Glomerular endothelial cell (primary cell): ENCODE measurements at places on chromosomes 5 and 9. TPM values are rescaled to one million over a fixed set of nuclear protein-coding genes. Genes with fewer than 3 reads are reported as not detected.

DNA sequence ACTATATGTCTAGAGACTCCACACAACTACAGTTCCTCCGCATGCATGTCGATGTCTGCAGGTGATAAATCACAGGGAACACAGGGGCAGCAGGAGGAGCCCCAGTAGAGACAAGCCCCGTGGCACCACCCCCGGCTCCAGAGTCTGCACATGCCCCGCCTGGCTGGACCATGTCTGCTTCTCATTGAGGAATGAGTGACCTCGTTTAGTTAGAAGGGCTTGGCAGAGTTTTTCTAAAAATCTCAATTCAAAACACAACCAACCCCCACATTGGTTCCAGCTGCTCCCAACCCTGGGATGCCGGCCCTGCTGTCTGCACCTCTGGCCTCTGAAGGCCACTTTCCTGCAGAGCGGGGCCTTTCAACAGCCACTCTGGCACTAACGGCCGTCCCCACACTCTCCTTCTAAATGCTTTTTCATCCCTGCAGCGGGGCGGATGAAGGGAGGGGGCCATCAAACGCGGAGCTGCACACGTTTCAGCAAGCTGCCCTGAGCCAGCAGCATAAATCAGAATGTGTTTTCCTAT, 106.3 kb downstream of the ROR2 start:
- no peak for DNase-seq

DNA sequence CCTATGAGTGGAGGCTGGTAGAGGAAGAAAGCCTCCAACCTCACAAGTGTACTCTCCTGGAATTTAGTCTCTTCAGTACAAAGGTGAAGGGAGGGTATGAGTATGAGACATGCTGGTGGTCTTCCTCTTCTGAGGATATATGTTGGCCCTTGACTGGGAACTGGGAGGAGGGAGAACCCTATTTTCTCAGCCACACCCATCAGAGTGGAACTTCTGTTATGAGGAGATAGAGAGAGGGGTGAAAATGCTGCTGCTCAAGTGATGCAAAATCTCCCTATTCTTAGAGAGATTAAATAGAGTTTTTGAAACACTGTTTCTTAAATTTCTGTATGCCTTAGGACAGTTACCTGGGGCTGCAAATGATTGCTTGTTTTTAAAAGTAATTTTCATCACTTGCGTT, 203.4 kb upstream of the PRR16 start:
- DNase-seq: no peak

DNA sequence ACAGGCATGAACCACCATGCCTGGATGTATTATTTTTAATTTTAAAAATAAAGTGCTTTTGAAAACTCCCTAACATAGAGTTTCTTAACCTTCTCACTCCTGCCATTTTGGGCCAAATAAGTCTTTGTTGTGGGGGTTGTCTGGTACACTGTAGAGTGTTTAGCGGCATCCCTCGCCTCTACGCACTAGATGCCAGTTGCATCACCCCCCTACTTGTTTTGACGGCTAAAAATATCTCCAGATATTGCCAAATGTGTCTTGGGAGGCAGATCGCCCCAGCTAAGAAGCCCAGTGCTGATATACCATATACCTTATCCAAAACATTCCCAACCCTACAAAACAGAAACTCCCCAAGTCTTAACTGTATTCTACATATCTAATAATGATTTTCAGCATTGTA, 54.6 kb downstream of the SCAI start:
- no peak for DNase-seq

CDHR2 gene
- total RNA-seq: not detected in 2 replicates

FOXD4L6 gene
- not detected in 2 replicates for total RNA-seq
